IgD-negative memory B cell (primary cell): ENCODE measurements at places on chromosomes 1 and 21. TPM values are rescaled to one million over a fixed set of nuclear protein-coding genes. Genes with fewer than 3 reads are reported as not detected.

Gene GPR37L1
- 0.11 TPM for polyA plus RNA-seq

Gene EDARADD
- polyA plus RNA-seq = not detected

Gene S100A9
- polyA plus RNA-seq = 44.6 TPM

Gene TCEANC2
- 7.8 TPM for polyA plus RNA-seq

Gene LORICRIN
- polyA plus RNA-seq = not detected

Gene FAM229A
- polyA plus RNA-seq = 1.7 TPM

Gene CHI3L1
- polyA plus RNA-seq = not detected

Gene SMIM11
- polyA plus RNA-seq = 6.3 TPM

Gene CHODL
- 0.21 TPM for polyA plus RNA-seq

Gene SASS6
- 3.6 TPM for polyA plus RNA-seq

Gene TMOD4
- polyA plus RNA-seq = 1.0 TPM

Gene SYDE2
- 1.2 TPM for polyA plus RNA-seq

Gene LAPTM5
- 1,002 TPM for polyA plus RNA-seq

Gene GNG12
- polyA plus RNA-seq = not detected

Gene OPTC
- not detected for polyA plus RNA-seq
